ENCODE measurements at places on chromosomes 5 and 9.

DNA sequence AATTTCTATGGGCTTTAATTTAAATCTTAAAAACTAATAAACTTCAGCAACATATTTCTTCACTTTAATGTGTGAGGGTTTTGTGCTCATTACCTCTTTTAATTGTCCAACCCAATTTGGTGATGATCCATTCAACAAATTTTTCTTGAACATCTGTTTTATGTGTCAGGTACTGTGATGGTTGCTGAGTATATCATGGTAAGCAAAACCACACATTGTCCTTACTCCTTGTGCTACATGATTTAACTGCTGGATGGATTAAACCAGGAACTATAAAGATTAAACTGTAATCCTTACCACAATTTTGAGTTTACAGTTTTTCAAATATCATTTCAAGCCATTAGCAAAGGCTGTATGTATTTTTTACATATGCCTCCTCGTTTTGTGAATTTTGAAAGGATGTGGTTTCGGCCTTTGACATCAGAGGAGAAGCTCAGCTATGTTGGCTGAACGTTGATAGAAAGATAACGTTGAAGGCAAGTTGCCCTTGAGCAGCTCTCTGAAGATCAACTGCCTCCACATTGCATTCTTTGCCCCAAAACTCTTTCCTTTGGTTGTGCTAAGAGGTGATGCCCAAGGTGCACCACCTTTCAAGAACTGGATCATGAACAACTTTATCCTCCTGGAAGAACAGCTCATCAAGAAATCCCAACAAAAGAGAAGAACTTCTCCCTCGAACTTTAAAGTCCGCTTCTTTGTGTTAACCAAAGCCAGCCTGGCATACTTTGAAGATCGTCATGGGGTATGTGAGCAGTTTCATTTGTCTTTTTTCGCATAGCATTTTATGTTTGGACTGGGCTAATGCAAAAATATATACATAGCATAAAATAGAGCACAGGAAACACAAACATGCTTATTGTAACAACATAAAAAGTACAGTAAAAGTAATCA lies at the start of gene ITK:
TSS of gene ITK (plus strand) at position 467 of the 891 bp plus-strand sequence. CDS start at position 605, 138 bp downstream.
- DNase-seq, result no peak

- no peak for DNase-seq
Observed at GRCh38 chr9:127780126-127780885, 1.8 kb upstream of the SH2D3C start.

GRCh38 chr5:178423901-178424809 lies 166.0 kb downstream of the COL23A1 start:
- no peak for DNase-seq

DNA sequence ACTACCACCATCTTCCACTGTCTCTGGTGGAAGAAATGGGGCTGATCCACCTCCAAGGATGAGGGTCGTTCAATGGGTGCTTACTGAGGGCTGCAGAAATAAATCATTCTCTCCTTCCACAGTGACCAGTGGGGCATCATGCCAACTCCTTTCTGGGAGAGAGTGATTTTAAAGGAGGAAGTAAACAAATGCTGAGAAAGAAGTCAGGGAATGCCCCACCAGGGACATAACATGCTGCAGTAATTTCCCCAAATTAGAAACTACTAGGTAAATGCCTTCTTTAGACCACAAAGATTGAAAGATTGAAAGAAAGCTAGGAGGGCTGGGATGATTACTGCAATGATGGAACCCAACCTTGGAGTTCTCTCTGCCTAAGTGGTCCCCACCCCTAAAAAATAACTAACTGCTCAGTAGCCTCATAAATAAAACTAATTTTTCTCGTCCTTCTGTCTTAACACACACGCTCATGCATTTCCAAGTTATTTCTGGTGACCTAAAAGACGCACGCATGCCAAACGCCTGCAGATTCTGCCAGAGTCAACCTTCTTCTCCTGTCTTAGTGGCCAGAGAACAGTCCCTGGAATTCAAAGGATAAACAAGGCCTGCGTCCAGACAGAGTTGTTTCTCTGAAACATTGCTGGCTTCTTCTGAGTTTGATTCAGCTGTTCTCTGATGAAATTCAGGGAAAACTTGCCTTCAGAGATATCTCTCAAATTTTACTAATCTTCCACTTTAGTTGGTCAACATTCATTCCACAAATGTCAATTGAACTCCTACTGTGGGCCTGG lies 250.0 kb downstream of the NR3C1 start:
- no peak for DNase-seq

DNA sequence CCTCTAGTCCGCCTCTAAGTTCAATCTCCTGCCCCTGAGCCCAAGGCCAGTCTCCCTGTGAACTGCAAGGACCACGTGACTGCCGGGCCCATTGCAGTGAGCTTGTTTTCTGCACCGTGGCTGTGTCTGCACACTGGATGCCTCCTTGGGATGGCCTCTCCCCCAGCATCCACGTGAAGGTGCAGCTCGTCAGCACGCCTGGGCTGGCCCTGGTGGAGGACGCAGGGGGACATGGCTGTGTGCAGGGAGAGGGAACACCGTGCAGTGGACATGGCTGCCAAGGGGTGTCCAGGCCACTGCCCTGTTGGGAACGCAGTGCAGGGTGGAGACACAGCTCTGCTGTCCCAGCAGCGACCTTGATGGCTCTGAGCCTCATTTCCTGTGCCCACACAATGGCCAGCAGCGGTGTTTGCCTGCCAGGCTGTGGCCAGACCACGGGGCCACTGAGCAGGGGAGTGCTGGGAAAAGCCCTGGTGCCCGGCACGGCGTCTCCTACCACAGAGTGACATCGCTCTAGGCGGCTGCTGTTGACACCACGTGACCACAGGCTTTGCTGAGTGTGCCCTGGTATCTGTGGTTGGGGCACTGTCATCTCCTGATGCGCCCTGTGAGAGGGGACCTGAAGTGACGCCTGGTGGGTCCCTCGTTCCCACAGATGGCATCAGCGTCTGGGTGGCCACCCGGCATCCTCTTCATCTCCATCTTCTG lies 26.9 kb upstream of the EXOC3 start:
- DNase-seq, result no peak

DNA sequence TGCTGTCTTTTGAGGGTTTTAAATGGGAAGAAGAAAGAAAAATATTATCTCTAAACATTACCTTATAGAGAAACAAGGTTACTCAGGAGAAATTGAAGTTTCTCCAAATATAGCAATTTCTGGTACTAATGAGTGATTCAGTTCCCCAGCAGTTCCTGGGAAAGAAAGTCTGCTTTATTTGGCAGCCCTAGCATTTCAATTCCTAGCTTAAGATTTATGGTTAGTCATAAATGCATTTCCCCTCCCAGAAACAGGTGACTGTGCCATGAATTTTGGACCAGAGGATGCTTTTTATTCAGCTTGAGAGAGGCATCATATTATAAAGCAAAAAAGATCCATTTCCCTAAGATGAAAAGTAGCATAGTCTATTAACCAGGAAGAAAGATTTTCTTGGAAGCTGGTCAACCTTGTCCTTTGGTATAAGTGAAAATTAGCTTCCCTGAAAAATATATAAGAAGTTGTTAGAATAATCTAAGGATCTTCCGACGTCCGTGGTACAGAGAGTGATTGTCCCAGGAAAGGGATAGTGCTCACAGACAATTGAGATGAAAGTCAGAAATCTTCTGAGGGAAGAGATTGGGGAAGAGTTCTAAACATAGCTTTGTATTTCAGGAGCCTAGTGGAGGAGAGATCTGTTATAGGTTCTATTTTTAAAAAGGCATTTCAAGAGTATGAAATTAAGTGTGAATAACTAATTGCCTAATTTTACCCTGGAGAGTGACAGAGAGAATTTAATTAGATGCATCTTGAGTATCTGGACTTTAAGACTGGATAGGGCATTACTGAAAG lies 164.9 kb downstream of the ESM1 start:
- DNase-seq, result no peak

GRCh38 chr5:136251502-136252169 lies 58.7 kb upstream of the SMIM32 start:
- DNase-seq, result no peak

GRCh38 chr9:33211695-33212393 lies 28.1 kb upstream of the SPINK4 start:
- DNase-seq, result no peak

DNA sequence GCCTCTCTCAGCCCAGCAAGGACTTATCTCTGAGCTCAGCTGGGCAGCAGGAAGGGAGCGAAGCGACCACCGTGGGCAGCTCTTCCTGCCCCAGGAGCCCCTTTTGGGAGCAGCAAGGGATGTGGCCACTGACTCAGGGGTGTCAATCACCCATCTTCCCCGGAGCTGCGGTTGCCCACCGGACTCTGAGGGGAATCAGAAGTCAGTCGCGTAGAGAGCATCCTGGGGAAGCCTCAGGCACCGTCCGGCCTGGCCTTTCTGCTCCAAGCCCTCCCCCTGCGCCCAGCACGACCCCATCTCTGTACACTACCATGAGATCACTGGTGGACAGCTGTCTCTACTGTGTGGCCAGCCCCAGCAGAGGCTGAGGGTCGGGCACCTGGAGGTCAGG lies 24.6 kb downstream of the GFI1B start:
- DNase-seq, result no peak

- no peak for DNase-seq
Observed at GRCh38 chr9:113964495-113965170, 88.5 kb downstream of the ZNF618 start.

DNA sequence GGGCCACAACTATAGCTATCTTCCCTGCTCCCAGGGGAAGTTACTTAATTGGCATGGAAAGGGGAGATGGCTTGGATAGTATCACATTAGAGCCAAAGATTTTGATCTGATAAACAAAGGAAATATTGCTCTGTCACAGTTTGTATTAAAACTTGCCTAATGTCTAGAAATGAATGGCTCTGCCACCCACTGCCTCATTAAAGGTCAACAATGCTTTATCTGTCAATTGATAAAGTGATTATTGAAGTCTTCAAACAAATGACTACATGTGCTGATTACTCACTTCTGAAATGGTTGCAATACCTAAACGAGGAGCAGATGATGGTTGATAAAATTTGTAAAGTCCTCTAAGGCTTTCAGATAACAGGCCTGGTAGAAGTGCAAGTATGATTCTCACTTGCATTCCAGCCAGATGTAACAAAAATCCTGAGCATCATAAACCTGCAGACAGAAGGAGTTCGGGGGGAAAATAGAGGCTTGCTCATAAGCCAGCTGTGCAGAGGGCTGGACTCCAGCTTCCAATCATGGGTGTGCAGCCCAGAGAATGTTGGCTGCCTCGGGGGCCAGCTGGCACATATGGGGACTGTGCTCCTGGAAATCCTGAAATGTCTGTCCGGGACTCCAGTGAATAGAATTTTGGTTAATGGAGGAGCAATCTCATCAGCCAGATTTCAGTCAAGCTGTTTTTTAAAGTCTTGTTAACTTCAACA lies 200.5 kb upstream of the SLC27A6 start:
- no peak for DNase-seq

- DNase-seq, result no peak
Observed at GRCh38 chr5:117877731-117878130, 1110.6 kb downstream of the DTWD2 start.

GRCh38 chr9:136695955-136696354 lies 8.7 kb upstream of the AGPAT2 start:
- no peak for DNase-seq

DNA sequence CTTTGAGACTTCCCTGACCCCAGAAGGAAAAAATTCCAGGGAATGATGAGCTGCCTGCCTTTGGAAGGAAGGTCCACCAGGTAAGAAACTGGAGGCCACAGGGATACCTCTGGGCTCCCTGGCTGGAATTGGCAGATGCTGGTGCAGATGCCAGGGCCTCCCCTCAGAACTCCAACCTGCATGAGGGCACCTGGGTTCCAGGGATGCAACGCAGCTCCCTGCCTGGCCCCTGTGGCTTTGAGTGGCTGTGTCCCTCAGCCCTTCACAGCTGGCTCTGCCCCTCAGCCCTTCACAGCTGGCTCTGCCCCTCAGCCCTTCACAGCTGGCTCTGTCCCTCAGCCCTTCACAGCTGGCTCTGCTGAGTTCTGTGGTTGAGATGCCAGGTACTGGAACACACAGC lies 13.9 kb downstream of the KCNMB1 start:
- DNase-seq, result no peak

DNA sequence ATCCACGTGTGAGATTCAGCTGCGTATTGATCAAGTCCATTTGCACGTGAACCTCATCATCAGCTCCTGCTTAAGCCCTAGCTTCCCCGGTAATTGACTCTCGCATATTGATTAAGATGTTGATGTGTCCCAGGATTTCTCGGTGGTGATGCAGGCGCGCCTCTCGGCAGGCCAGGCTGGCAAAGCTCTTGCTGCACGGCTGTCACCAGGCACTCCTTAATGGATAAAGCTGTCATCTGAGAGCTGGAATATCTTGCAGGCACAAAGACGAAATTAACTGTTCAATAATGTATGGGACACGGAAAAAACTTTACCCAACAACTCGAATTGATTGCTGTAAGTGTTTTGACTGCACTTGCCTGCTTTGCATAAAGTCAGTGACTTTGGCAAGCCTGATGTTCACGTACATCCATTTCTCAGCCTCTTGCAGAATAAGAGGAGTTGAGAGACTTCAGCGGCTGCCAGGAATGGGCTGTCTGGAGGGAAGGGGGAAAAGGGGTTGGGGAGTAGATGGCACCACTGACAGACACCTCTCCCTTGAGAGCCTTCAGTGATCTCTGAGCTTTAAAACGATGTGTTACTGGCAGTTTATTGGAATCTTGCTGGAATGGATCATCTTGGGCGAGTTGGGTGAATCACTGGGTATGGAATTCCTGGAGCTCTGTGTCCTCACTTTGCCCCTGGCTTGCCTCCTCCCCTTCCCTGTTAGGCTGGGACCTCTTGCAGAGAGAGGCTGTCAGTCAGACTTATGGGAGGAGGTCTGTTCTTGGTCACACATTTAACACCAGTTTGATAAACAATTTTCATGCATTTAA lies 650.3 kb downstream of the CCDC171 start:
- no peak for DNase-seq

DNA sequence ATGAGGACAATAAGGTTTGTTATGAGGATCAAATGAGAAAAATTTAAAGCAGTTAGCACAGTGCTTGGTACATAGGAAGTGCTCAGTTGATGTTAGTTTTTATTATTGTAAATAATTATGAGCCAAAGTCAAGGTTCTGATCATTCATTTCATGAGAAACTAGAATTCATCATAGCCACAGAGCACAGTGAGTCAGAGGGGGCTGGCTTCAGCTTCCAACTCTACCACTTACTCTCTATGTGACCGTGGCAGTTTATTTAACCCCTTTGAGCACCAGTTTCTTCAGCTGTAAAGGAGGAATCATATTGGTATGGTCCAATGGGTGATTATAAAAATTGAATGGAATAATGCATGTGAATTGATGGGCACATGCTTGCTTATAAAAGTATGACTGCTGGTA lies 39.4 kb downstream of the KLHL3 start:
- DNase-seq, result peak; percentile 30

DNA sequence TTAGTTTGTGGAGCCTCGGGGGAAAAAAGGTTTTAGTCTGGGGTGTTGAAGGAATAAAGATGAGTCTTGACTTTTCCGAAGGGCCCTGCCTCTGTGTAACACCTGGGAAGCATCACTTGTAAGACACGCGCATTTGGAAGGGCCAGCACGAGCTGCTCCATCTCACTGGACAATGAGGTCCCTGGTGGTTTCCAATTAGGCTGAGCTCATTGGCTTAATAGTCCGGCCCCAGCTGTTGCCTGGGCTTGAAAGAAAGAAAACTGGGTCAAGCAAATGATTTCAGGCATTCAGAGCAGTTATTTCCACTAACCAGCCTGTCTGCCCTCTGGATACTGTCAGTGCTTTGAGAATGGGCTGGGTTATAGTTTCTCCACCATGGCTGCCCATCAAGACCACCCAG lies 64.5 kb downstream of the NSUN2 start:
- DNase-seq, result no peak
